ENCODE measurements at places on chromosomes 13 and 19. TPM values are rescaled to one million over a fixed set of nuclear protein-coding genes. Genes with fewer than 3 reads are reported as not detected.

ZNF433 gene
- total RNA-seq: 7.2 TPM

DNA sequence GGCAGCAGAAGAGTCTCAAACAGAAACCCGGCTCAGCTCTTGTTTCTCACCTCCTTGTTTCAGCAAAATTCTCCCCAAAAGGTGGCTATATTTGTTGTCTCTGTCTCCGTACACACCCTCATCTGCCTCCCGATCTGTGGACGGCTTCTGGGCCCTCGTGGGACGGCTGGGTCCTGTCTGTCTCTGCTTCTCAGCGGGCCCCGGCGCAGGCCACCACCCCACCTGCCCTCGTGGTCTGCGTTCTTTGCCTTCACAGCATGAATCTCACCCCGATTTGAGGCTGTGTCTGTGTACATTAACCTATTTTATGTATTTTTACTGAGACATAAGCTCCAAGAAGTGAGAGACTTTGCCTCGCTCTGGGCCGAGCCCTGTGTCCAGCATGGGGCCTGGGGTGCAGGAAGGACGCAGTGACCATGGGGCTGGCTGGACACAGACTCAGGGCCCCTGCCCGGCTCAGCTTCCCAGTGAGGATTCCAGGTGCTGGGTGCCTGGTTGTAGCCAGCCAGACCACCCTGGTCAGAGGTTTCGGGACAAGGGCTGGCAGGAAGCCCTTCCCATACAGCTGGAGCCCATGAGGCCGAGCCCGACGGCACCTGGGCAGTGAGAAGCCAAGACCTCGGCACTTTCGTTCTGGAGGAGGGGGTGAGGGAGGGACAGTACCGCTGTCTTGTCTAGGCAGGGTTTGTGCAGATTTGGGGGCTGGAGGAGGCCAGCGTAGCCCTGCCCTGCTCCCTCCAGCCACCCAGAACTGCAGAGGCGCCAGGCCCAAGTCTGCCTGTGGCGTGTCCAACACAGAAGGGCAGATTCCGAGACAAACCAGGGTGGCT lies 78.5 kb upstream of the MCF2L start:
- DNase-seq: no peak

DNA sequence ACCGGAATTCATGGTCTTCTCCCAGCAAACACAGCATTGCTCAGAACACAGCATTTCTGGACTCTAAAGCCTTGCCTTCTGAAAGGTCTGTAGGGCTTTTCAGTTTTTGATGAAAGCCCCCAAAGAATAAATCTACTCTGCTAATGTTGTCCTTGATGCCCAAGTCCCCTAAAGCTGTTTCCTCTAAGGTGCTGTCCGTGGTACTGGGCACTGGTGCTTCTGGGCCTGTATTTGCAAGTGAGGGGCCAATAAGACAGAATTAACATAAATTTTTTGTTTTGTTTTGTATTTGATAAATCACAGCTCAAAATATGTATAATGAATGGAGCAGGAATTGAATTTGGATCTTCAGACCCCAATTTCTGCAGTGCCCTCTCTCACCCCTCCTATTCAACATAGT lies 12.1 kb upstream of the LGALS13 start:
- no peak for DNase-seq

GRCh38 chr13:50573066-50573465 lies 270.4 kb downstream of the DLEU7 start:
- no peak for DNase-seq

DNA sequence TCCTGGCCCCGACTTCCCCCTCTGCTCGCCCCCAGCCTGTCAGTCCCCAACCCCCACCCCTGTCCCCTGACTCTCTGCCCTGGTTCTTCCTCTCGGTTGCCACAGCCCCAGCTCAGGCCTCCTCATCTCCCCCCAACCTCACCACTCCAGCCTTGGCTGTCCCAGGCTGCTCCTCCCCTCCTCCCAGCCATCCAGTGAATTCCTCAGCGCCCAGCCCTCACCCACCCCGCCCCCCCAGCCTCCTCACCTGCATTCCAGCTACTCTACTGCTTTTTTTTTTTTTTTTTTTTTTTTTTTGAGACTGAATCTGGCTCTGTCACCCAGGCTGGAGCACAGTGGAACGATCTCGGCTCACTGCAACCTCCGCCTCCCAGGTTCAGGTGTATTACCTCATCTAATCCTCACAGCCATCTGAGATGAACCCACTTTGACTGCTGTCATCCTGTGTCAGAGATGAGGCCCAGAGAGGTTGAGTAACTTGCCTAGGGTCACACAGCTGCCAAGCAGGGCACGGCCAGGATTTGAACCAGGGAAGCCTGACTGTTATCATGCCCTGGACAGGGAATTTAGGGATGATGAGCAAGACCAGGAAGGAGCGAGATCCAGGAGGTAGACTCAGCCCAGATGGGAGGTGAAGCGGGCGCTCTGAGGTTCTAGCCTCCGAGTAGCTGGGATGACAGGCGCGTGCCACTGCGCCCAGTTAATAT lies 2.6 kb downstream of the SULT2B1 start:
- DNase-seq: peak; percentile 54

GRCh38 chr19:38055010-38055409 lies 148.0 kb downstream of the SIPA1L3 start:
- DNase-seq: no peak

DNA sequence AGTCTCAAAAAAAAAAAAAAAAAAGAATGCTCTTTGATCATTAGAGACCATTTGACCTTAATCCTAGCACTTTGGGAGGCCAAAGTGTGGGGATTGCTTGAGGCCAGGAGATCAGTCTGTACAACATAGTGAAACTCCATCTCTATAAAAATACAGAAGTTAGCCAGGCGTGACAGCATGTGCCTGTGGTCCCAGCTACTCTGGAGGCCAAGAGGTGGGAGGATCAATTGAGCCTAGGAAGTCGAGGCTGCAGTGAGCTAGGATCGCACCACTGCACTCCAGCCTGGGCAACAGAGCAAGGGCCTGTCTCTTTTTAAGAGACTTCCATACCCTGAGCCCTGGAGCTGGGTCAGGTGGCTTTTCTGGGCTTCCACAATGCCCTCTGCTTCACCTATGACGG lies 11.5 kb upstream of the COLGALT1 start:
- DNase-seq: no peak

DNA sequence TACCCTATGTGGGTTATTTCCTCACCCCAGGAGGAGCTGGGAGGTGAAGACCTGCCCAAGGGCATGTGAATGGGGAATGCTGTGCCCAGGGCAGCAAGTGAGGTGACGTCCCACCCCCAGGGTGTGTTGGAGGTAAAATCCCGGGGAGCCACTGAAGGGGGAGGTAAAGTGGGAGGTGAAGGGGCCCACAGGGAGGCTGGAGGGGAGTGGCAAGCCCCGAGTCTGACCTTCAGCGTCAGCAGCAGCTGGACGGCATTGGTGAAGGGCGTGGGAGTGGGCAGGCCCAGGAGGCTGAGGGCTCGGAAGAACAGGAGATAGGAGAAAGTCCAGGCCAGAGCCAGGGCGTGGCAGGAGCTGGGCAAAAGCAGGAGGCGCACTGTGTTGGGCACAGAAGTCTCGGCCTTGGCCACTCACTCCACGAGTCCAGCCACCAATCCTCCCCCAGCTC lies 2.4 kb downstream of the MBOAT7 start:
- no peak for DNase-seq

- DNase-seq: no peak
Observed at GRCh38 chr13:62302341-62302740, 886.7 kb upstream of the PCDH20 start.

- DNase-seq: no peak
Observed at GRCh38 chr13:30061217-30061616, 210.8 kb upstream of the UBL3 start.

DNA sequence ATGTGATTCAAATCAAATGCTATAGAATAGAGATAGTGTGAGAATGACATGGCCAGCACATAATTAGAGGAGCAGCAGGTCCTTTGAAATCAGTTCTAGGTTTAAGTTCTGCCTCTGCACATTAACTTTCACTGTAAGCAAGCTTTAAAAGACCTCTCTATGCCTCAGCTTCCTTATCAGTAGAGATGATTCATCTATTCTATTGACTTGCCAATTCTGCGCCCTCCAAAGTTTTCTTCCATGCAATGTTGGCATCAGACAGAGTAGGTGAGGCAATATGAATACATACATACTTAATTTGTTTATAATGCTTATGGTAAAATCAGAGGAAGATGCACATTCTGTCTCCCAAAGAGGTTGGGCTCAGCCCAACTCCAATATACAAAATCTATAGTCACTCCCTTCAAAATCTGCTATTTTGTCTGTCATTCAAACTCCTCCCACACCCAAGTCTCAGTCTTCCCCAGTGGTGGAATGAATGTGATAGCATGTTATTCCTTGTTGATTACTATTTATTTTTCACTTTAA lies 525.5 kb downstream of the RFC3 start:
- no peak for DNase-seq

All from A172 (cell line).